Activated CD4-positive, CD25-positive, alpha-beta regulatory T cell (primary cell): ENCODE measurements at places on chromosomes 2 and 18.

DNA sequence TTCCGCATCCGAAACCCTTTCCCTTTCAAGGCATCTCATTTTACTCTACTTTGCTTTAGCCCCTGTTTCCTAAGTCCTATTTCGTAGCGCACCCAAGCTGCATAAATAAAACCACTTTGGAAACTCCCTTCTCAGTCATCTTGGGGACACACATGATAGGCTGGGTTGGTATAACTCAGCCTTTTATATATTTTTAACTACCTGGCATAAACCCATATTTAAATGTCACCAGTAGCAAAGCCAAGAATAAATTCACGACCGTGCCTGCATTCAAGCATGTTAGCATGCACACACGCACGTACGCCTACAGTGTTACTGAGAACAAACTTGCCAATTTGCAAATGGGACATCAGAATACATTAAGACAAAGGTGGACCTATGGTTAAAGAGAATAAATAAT is 564.7 kb upstream of the PIK3C3 start:
- no peak for DNase-seq

GRCh38 chr2:128362889-128363228 is 44.2 kb upstream of the HS6ST1 start:
- DNase-seq, result no peak

- no peak for DNase-seq
Measured at GRCh38 chr18:408367-408766, 92.1 kb downstream of the COLEC12 start.

GRCh38 chr18:79203017-79203605 is 133.9 kb downstream of the ATP9B start:
- DNase-seq, result no peak

DNA sequence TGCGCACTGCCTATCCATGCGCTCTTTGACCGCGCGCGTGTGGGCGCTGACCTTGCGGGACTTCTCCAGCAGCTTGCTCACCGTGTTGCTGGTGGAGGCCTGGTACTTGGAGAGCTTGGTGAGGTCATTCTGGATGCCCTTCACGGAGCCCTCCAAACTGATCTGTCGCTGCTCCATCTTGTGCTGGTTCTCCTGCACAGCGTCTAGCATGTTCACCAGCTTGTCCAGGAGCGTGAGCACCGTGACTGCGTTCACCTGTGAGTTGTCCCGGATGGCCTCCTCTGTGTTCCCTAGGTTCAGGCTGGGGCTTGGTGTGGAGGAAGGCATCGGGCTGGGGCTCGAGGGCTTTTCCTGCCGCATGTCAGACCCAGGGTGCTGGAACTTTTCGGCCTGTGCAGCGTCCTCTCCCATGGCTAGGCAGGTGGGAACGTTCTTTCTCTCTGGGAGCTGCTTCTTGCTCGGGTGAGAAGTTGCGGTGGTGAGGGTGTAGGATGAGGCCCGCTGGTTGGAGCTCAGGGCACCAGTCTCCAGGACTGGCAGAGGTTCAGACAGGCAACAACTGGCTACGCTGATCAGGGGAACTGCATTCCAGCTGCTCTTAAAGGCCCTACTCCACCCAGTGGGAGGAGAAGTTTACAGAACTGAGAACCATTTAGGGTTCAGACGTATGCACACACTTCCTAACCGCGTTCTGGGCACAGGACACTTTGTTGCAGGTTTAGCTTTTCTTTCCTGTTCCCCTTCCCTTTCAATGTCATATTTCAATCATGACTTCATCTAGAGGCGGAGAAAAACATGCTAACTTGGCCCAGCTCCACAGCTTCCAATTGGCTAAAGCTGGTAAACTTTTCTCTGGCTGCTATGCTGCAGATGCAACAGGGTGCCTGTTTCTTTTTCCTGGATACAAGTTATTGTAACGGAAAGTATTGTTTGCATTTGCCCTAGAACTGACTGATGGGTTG is at the start of gene CAVIN2:
Gene CAVIN2 (minus strand): TSS at position 574 of the 962 bp plus-strand sequence. CDS start 163 bp downstream, at position 411.
- DNase-seq, result no peak

DNA sequence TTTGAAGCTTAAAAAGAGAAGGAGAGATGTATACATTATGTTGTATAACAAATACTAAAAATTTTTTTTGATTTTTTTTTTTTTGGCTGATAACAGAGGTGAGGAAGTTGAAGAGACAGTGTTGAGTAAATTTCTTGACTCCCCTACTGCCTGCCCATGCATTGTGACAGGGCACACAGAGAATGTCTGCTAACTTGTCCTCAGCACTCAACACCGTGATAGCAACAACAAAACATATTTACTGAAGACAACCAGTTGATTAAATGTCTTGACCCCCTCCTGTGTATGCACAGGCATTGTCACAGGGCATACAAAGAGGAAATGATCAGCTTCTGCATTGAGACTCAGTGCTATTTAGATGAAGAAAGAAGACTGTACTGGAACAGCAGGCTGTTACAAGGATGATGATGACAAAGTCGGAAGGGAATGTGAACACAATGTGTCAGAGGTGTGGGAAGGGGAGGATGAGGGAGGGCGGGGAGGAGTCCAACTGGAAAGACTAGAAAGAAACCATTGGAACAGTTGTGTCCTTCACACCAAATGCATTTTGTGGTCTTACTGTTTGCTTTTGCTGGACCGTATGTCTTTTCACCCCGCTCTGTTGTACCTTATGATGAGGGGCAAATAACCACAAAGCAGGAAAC is 89.5 kb downstream of the CERS6 start:
- no peak for DNase-seq

GRCh38 chr2:239216614-239217273 is 184.1 kb downstream of the HDAC4 start:
- no peak for DNase-seq

- DNase-seq, result no peak
Measured at GRCh38 chr18:8812631-8813030, 107.3 kb downstream of the MTCL1 start.

GRCh38 chr2:794554-795241 is 117.5 kb upstream of the TMEM18 start:
- DNase-seq, result no peak

DNA sequence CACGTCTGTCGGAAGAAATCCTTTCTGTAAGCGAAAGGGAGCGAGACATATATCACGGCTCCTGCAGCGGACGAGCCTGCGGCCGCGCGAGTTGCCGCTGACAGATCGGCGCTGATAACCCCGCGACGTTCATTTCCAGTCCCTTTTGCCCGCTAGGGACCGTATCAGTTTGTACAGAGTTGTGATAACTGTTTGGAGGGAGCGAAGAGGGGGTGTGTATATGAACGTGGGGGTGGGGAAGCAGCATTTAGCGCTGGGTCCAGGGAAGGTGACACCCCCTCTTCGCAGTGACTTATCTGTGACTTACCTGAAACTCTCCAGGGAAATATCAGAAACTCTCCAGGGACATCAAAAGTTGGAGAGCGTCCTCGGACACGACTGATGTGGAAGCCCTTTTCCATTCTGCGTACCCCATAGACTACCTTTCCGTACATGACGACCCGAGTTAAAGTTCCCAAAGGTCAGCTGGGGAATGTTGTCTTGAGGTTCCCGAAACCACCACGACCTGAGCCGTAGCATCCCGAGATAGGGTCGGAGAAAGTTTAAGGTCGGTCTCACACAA is 948 bp upstream of the GATA6 start:
- DNase-seq, result no peak

- DNase-seq, result no peak
Measured at GRCh38 chr2:233799087-233799665, 21.0 kb downstream of the MROH2A start.

GRCh38 chr2:230821261-230821990 is 43.3 kb upstream of the ITM2C start:
- DNase-seq, result no peak
